ENCODE measurements at places on chromosomes 13 and 19. TPM values are rescaled to one million over a fixed set of nuclear protein-coding genes. Genes with fewer than 3 reads are reported as not detected.
A peak's percentile ranks its signal among the peaks of the same experiment; 100 is the strongest.

DNA sequence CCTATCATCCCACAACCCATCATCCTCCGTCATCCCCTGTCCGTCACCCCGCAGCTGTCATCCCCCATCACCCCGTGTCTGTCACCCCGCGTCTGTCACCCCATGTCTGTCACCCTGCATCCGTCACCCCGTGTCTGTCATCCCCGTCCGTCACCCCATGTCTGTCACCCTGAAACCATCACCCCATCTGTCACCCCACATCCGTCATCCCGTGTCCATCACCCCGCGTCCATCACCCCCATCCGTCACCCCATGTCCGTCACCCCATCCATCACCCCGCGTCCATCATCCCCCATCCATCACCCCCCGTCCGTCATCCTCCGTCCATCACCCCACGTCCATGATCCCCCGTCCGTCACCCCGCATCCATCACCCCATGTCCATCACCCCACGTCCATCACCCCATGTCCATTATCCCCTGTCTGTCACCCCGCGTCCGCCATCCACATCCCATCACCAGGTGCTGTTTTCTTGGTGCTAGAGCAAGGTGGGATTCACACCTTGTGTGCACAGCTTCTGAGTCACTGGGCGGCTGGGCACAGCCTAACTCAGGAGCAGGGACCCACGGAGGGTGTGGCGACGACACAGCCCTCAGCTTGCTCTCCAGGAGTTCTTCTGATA is 24.2 kb downstream of the RASA3 start:
- no peak for DNase-seq

- DNase-seq, result no peak
Measured at GRCh38 chr13:50697746-50698539, 145.5 kb downstream of the DLEU7 start.

GRCh38 chr19:45139286-45140143 is 21.3 kb downstream of the NKPD1 start:
- DNase-seq, result no peak

GRCh38 chr13:71274923-71275608 is 591.9 kb downstream of the DACH1 start:
- no peak for DNase-seq

DNA sequence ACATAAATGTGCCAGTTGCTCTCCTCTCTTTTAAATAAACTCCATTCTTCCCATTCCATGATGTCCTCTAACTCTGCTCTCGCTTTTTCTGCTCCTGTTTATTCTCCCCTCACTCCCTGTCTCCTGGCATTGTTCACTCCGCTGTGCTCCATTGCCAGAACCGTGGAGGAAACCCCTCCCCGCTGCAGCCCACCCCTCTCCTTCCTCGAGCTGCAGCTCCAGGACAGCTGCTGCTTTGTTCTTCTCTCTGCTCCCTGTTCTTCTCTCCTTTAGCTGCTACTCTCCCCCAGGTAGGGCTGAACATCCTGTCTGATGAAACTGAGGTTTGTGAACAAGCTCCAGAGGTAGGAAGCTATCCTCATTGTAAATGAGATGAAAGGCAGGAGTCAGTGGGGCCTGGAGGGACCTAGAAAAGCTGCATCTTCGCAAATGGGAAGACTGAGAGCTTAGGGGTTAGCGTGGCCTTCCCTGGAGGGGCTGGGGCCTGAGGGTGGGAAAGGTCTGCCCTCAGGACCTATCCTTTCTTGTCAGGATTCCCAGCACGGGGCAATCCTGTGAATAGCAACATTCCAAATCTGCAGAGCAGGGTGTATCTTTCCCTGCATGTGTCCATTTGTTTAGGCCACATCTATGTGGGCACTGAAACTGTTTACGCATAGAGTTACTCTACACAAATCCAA is 243.7 kb downstream of the DNAJC15 start:
- DNase-seq, result no peak

DNA sequence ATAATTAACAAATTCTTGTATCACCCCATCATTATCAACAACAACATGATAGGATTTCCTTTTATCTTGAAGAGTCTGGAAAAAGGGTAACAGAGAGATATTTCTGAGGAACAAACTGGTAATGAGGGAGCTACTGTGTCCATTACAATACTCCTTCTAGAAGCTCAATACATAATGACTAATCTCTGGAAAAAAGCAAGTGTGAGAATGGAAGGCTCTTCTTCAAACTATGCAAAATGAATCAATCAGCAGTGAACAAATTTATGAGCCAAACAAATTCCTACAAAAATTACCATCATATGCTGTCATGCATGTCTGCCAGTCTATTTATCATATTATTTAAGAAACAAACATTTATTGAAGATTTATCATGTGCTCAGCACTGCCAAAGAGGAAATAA is 30.0 kb upstream of the USPL1 start:
- no peak for DNase-seq

GRCh38 chr13:46773541-46773940 is 23.4 kb downstream of the ESD start:
- DNase-seq, result no peak

- DNase-seq, result peak; percentile 77
Measured at GRCh38 chr19:37691881-37692504, 27.6 kb downstream of the ZNF607 start.

DNA sequence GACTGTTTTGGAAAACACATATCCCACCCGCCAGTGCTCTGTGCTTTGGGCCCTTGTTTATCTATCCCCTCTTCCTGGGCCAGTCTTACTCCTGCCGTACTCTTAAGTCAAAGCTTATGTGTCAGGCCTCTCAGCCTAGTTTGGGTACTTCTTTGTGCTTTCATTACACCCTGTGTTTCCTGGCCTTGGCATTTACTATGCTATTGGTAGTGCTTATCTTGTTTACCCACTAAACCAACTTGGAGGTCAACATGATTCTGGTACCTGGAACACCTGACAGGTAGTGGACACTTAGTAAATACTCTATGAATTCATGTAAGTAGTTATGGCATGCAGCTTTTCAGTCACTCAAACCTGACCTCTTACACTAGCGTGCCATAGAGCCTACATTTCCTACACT is 2.4 kb downstream of the POLR1D start:
- no peak for DNase-seq

DNA sequence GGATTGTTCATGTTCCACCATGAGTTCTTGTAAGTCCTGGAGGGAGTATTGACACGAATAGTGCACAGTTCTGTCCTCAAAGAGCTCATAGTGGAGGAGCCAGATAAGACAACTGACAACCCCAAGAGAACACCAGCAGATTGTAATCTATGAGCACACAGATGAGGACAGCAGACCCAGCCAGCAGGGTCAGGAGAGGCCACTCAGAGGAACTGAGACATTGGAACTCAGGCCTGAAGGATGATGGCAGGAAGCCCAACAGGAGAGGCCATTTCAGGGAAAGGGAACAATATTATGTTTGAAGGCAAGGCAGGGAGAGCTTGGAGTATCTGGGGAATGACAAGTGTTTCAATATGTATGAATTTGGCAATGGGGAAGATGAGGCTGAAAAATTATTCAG is 63.7 kb upstream of the IPO5 start:
- DNase-seq, result peak; percentile 91

GRCh38 chr13:40026174-40026585 is 370.7 kb downstream of the COG6 start:
- no peak for DNase-seq

DNA sequence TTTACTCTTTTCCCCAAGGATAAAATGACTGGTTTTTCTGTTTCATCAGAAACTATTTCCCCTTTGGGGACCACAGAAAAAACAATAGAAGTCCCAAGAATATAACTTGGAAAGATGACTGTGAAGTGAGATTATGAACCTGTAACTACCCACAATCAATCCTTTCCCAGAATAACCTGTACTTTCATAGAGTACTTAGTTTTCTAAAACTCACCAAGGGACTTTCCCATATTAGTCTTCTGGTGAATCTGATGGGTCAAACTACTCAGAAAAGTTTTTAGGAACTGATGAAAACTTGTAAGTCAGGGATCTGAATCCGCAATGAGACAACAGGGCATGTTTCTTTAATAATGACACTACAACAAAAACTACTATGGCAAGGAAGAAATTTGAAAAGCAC is 62.6 kb downstream of the STK24 start:
- DNase-seq, result no peak

DNA sequence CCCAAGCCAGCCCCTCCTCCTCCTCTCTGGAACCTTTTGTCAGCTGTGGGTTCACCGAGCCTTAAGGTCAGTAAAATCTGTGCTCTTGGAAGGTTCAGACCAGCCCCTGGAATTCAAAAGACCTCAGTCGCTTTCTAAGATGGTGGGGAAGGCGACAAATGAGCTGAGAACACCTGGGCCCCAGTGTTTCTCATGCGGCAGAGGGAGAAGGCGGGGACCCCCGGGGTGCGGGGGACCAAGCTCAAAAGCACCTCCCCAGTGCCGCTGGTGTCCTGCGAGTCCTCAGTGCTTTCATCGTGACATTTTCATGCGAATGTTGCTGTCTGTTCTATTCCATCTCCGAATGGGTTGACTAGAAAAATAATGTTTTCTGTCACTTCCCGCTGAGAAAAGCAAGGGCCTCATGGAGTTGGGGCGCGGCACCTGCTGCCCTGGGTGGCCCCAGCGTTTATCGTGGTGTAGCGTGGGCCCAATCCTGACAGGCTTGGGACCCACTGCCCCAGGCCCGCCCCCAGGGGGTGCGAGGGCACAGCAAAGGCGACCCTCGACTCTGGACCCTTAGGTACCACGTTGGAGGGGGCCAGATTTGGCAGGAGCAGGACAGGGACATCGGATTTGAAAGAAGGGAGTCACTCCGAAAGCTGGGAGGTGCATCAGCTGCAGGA is 751 bp upstream of the NTN5 start:
- DNase-seq, result no peak

FUT6 gene
- not detected for polyA plus RNA-seq

COL4A1 gene
- polyA plus RNA-seq, result 745 TPM

SLC6A16 gene
- 2.7 TPM for polyA plus RNA-seq

FGF14 gene
- 0.32 TPM for polyA plus RNA-seq

CRB3 gene
- polyA plus RNA-seq, result 0.22 TPM

All from muscle of back (tissue), 13 donors.